ENCODE measurements at places on chromosomes 11 and 22. TPM values are rescaled to one million over a fixed set of nuclear protein-coding genes. Genes with fewer than 3 reads are reported as not detected.

The DEFB108B gene
- total RNA-seq: not detected

The FDX1 gene
- 16.9 TPM for total RNA-seq

The TEX54 gene
- not detected for total RNA-seq

The PRRG4 gene
- not detected for total RNA-seq

The DUSP8 gene
- 0.74 TPM for total RNA-seq

The NCAPH2 gene
- 71.5 TPM for total RNA-seq

The GGT5 gene
- 10.3 TPM for total RNA-seq

The OR51B5 gene
- not detected for total RNA-seq

The NPAS4 gene
- total RNA-seq: not detected

The MISFA gene
- 0.34 TPM for total RNA-seq

The RIC3 gene
- total RNA-seq: not detected

The JAML gene
- total RNA-seq: not detected

The APOL4 gene
- not detected for total RNA-seq

The RAG2 gene
- total RNA-seq: not detected

The DTX4 gene
- 0.84 TPM for total RNA-seq

The KBTBD4 gene
- 21.5 TPM for total RNA-seq

The THY1 gene
- 72.6 TPM for total RNA-seq

The STK33 gene
- total RNA-seq: 5.9 TPM

The HTR3A gene
- total RNA-seq: not detected

The KCNK4 gene
- not detected for total RNA-seq

The TRIM51 gene
- not detected for total RNA-seq

The PATE2 gene
- not detected for total RNA-seq

The MYBPC3 gene
- total RNA-seq: not detected

The MYOD1 gene
- not detected for total RNA-seq

The CDC42EP2 gene
- 22.0 TPM for total RNA-seq

The DCPS gene
- total RNA-seq: 28.1 TPM

The PRG2 gene
- total RNA-seq: not detected

The SLC22A8 gene
- total RNA-seq: not detected

The LARGE2 gene
- 0.17 TPM for total RNA-seq

The MIOX gene
- total RNA-seq: not detected

The PKNOX2 gene
- total RNA-seq: 0.84 TPM

The PTPRCAP gene
- 0.45 TPM for total RNA-seq

The GPHA2 gene
- not detected for total RNA-seq

The OR51F2 gene
- total RNA-seq: not detected

The BIK gene
- total RNA-seq: 0.30 TPM

The RAG1 gene
- 0.30 TPM for total RNA-seq

The IGHMBP2 gene
- 8.4 TPM for total RNA-seq

The IGLL1 gene
- total RNA-seq: not detected

The TREH gene
- not detected for total RNA-seq

The CRYBB2 gene
- total RNA-seq: not detected

The RAB1B gene
- 148 TPM for total RNA-seq

The SLN gene
- not detected for total RNA-seq

The ANO5 gene
- total RNA-seq: under 0.01 TPM

The SC5D gene
- total RNA-seq: 44.2 TPM

All from bronchus fibroblast of lung (primary cell).